ENCODE measurements at places on chromosomes 5 and 9.

DNA sequence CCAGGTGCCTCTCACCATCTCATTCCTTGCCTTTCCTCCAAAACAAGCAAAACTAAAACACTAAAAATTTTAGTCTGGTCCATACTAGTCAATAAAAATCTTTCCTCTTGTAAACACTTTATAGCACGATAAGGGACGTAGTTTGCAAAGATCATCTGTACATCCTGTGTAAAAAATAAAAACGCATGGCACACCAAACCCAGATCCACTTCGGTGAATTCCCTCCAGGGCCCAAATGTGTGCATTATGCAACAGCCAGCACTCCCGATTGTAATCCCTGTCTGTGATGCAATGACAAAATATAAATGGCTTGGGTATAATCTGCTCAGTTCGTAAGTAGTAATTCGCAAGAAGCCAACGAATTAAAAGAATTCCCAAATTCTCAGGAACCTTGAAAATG is 1.4 kb downstream of the FAM169A start:
- H3K4me1 ChIP-seq = peaks cover 19% of the 10 kb centered on the region
- no peak for ATAC-seq
- no peak overlapping the region for H3K4me3 ChIP-seq
- peaks cover 30% of the 10 kb centered on the region for H3K27me3 ChIP-seq

GRCh38 chr9:131833906-131834305 is 94.0 kb upstream of the RAPGEF1 start:
- no peaks in the 10 kb centered on the region for H3K36me3 ChIP-seq
- ATAC-seq = no peak
- H3K4me1 ChIP-seq = peaks cover 3% of the 10 kb centered on the region
- no peak overlapping the region for H3K27ac ChIP-seq

- H3K4me1 ChIP-seq = no peaks in the 10 kb centered on the region
- no peak for ATAC-seq
- H3K36me3 ChIP-seq = no peaks in the 10 kb centered on the region
- no peak overlapping the region for H3K27ac ChIP-seq
These were observed 818 bp upstream of the OBP2A start for GRCh38 chr9:135544981-135545635.

GRCh38 chr9:77743386-77743785 is 95.3 kb upstream of the GNA14 start:
- no peak for ATAC-seq
- no peaks in the 10 kb centered on the region for H3K27me3 ChIP-seq
- H3K27ac ChIP-seq = no peak overlapping the region

DNA sequence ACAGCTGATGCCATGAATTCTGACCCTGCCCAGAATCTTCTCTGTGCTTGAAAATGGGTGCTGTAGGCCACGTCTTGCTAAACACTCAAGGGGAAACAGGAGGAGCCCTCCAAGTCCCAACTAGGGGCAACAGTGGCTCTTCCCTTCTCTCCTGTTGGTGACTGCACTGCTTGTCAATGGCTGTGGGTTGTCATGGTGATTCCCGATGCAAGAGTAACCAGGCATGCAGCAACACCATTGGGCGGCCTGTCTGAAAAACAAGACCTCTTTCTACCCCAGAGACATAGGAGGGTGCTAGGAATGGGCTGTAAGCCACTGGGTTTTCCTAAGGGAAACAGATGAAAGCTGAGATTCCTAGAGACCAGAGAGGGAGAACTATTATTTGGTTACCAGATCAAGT is 201.7 kb upstream of the PANK3 start:
- no peak for ATAC-seq
- H3K27ac ChIP-seq = no peak overlapping the region
- no peaks in the 10 kb centered on the region for H3K27me3 ChIP-seq
- H3K36me3 ChIP-seq = no peaks in the 10 kb centered on the region
- H3K4me3 ChIP-seq = no peak overlapping the region
- no peaks in the 10 kb centered on the region for H3K4me1 ChIP-seq

- no peak overlapping the region for H3K27ac ChIP-seq
- no peak overlapping the region for H3K4me3 ChIP-seq
- no peaks in the 10 kb centered on the region for H3K4me1 ChIP-seq
- no peaks in the 10 kb centered on the region for H3K27me3 ChIP-seq
- no peak for ATAC-seq
These were observed 165.0 kb downstream of the SMARCA2 start for GRCh38 chr9:2180154-2180553.

GRCh38 chr5:109917966-109918365 is 228.2 kb downstream of the MAN2A1 start:
- H3K4me3 ChIP-seq = no peak overlapping the region
- ATAC-seq = no peak
- no peak overlapping the region for H3K27ac ChIP-seq
- H3K36me3 ChIP-seq = no peaks in the 10 kb centered on the region

DNA sequence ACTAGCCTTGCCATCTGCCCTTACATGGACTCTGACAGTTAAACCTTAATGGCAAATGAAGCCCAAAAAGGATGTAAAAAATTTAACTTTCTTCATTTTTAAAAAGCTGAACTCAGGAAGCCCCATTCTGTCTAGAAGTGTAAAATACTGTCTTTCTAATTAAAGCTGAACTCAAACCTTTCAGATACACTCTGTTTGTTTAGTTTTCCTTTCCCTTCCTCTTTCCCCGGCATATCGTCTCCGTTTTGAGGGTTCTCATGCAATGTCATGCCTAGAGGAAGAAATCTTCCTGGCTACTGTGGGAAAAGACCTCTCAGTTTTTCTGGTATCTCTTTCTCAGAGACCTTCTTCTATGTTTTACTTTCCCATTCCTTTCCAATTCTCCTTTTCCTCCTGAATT is 841.5 kb downstream of the DTWD2 start:
- no peak overlapping the region for H3K4me3 ChIP-seq
- no peaks in the 10 kb centered on the region for H3K27me3 ChIP-seq
- no peaks in the 10 kb centered on the region for H3K36me3 ChIP-seq
- no peak for ATAC-seq

DNA sequence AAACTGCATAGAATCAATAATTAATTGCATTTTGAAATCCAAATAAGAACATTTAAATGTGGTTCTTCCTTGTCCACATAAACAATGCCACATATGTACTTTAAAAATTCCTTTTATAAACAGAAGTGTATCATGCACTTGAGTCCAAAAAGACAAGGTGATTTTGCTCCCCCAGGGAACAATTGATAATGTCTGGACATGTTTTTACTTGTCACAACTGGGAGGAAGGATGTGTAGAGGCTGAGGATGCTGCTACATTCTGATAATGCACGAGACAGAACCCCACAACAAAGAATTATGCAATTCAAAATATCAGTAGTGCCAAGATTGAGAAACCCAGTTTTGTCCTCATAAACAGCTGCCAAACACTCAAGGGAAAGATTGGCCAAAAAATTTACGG is 181.1 kb upstream of the ISL1 start:
- no peaks in the 10 kb centered on the region for H3K36me3 ChIP-seq
- no peaks in the 10 kb centered on the region for H3K4me1 ChIP-seq
- H3K27ac ChIP-seq = no peak overlapping the region
- H3K27me3 ChIP-seq = no peaks in the 10 kb centered on the region
- H3K4me3 ChIP-seq = no peak overlapping the region

GRCh38 chr9:37382161-37382981 is 40.1 kb upstream of the GRHPR start:
- ATAC-seq = no peak
- no peaks in the 10 kb centered on the region for H3K36me3 ChIP-seq
- H3K4me3 ChIP-seq = no peak overlapping the region
- no peaks in the 10 kb centered on the region for H3K4me1 ChIP-seq
- H3K27me3 ChIP-seq = no peaks in the 10 kb centered on the region
- H3K27ac ChIP-seq = no peak overlapping the region

- peaks cover 62% of the 10 kb centered on the region for H3K4me1 ChIP-seq
- peak overlapping the region; percentile 97 for H3K4me3 ChIP-seq
- H3K27me3 ChIP-seq = no peaks in the 10 kb centered on the region
- H3K27ac ChIP-seq = peak overlapping the region; percentile 94
- ATAC-seq = peak; percentile 6
These were observed 7.6 kb downstream of the ARPC5L start for GRCh38 chr9:124869466-124869985.

- peak overlapping the region; percentile 52 for H3K4me3 ChIP-seq
- peak overlapping the region; percentile 98 for H3K27ac ChIP-seq
- H3K4me1 ChIP-seq = no peaks in the 10 kb centered on the region
- no peaks in the 10 kb centered on the region for H3K27me3 ChIP-seq
- no peak for ATAC-seq
These were observed 1.2 kb downstream of the HOMER1 start for GRCh38 chr5:79512471-79513307.

DNA sequence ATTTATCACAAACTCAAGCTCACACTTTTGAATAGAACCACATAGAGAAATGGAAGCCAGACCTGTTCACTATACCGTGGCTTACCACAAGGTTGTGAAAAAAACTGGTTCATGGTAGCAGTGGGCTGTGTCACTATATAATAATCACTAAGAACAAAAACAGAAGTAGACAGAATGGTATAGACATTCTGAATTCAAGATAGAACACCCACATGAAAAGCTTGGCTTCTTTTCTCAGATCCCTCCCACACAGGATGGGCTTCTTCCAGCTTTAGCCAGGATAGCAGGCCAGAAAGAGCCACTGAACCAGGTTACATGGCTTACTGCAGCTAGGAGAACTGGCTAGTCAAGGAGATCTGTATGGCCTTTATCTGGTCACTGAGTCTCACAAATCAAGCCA is 6.1 kb upstream of the NRG2 start:
- no peak overlapping the region for H3K27ac ChIP-seq
- no peak for ATAC-seq
- no peaks in the 10 kb centered on the region for H3K27me3 ChIP-seq

DNA sequence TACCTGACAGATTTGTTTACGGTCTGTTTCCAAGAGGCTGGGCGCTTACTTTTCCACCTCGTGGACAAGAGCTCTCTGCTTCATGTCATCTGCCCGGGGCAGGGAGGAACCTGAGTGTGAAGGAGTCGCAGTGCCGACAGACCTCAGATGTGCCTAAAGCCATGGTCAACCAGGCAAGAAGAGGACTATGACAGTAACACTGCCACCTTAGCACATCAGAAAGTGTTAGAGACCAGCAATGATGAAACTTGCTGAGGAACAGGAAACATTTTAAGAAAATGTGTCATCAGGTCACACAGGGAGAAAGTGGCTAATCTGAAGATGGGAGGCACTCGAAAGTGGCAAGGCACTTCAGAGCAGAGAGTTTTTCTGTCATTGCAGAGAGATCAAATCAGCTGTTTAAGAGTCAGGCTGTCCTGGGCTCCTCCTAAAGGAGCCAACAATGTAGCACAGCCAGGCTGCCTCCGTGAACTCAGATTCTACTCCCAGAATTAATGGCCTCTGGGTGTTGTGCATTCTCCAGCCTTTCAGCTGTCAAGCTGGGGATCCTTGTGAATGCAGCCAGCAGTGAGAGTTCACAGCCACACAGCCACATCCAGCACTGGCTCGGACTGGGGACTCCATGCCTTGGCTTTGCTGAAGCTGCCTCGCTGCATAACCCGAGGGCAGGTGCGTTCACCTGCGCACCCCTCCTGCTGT is 94.6 kb downstream of the RAPGEF1 start:
- no peaks in the 10 kb centered on the region for H3K27me3 ChIP-seq
- H3K27ac ChIP-seq = peak overlapping the region; percentile 4
- no peaks in the 10 kb centered on the region for H3K36me3 ChIP-seq
- no peak overlapping the region for H3K4me3 ChIP-seq
- H3K4me1 ChIP-seq = no peaks in the 10 kb centered on the region
- no peak for ATAC-seq

GRCh38 chr5:119452373-119453039 is at the start of gene HSD17B4:
HSD17B4 (plus strand) TSS chr5:119452497; CDS start chr5:119452576, 79 bp downstream.
- H3K36me3 ChIP-seq = no peaks in the 10 kb centered on the region
- peak; percentile 94 for ATAC-seq
- H3K27me3 ChIP-seq = no peaks in the 10 kb centered on the region
- peaks cover 6% of the 10 kb centered on the region for H3K4me1 ChIP-seq
- peak within 1 kb of the TSS; percentile 73 for H3K27ac ChIP-seq

GRCh38 chr5:15600035-15600434 is 100.1 kb downstream of the FBXL7 start:
- no peaks in the 10 kb centered on the region for H3K27me3 ChIP-seq
- H3K27ac ChIP-seq = no peak overlapping the region
